ENCODE measurements at places on chromosomes 7 and 10.

- no peak for DNase-seq
Observed at GRCh38 chr10:32454148-32454547, 8.2 kb downstream of the CCDC7 start.

DNA sequence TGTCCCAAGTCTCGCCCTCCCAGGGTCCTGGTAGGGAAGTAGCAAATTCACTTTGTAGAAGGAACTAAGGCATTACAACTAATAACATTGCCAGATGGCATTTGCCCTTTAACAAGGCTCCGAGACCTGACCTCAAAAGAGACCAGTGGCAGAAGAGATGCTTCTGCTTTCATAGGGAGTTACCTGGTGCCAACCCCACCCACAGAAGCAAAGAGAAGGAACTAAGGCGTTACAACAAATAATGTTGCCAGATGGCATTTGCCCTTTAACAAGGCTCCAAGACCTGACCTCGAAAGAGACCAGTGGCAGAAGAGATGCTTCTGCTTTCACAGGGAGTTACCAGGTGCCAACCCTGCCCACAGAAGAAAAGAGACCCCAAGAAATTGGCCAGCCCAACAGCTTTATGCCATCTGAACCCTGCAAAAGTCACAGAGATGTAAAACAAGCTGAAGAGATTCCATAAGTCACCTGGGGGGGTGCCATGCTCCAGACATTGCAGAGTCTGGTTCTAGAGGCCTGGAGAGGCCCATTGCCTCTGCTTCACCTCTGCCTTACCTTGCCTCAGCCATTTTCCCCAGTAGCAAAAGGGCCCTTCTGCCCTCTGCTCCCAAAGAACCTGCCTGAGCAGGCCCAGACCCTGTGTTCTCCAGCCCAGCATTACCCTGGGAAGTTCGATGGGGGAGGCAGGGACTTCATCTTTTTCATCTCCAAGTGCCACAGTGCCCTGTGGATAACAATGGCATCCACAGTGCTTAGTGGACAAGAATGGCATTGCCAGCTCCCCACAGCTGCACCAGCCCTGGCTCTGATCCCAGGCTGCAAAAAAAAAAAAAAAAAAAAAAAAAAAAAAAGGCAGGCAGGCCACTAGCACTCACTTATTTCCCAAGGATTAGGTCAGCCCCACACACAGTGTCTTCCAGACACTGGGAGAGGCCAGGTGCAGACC is 179.5 kb upstream of the PLXNA4 start:
- DNase-seq, result no peak

GRCh38 chr10:48257407-48257961 is 17.0 kb downstream of the FRMPD2 start:
- no peak for DNase-seq

DNA sequence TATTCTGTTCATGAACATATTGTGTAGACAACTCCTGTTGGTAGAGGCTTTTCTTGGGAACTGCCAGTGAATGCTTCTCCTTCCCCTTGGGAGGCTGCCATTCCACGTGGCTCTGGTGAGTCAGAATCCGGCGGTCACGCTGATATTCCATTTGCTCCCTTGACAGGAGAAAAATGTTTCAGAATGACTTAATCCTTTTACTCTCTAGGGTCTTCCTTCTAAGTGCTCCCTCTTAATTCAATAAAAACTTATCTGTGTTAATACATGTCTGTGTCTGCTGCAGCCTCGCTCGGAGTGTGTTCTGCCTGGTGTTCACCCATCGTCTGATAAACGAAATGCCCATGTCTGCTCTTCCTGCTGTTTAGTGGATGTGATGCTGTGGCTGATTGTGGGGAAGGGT is 278.6 kb downstream of the ARHGAP12 start:
- DNase-seq, result no peak

- DNase-seq, result no peak
Observed at GRCh38 chr10:18738835-18739234, 79.6 kb downstream of the ARL5B start.

DNA sequence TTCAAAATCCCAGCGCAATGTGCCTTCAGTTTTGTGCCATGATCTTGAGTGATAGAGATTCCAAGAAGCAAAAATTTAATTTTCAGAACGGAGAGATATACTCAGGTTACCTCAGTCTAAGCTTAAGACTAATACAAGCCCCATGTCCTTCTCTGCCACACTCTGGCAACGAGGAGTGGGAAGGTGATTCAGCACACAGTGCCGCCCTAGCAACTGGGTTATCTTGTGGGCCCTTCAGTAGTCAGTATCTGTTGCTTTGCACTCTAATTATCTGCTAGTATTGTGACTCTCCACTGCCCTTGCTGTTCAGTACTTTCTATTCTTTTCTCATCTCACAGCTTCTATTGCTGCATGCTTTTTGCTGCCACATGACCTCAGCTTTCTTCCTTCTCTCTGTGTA is 39.2 kb upstream of the MKLN1 start:
- DNase-seq, result no peak

DNA sequence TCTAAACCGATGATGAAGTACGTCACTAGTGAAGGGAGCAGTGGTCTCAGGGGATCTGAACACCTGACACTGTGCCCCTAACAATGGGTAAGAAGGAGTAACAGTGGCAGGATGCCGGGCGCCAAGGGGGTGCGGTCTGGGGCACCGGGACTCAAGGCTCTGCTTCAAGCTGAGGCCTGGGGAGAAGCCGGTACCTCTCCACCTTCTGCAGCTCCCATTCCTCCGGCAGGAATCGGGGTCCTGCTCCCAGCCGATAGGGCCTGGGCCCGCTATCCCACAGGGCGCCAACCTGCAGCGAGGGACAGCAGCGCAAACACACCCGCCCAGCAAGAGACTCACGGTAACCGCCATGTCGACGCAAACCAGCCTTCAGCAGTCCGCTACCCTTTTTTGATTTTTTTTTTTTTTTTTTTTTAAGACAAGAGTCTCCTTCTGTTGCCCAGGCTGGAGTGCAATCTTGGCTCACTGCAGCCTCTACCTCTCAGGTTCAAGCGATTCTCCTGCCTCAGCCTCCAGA is 8.8 kb upstream of the CHST12 start:
- DNase-seq, result no peak

DNA sequence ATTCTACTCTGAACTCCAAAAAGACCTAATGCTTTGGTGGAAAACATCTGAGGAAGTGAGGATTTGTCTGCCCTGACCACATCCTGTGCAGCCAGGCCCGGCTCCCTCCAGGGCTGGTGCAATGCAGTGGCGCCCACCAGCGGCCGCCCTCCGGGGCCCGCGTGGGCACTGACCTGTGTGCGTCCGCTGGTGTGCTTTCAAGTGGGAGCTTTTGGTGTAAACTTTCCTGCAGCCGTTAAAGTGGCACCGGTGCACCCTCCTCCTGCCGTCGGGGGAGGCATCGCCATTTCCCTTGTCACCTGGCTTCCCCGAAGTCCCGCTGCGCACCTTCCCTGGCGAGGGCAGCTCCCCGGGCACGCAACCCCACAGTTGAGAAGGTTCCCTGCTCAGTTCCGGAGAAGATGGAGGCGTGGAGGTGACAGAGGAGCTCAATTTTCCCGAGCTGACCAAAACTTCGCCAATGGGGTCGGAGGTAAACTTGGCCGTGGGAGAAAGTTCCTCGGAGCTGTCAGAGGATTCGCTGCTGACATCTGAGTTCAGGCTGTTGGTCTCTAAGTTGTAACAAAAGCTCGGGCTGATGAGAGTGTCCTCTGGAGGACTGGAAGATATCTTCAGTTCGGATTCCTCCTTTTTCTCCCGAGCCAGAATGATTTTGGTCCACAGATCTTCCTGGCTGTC is 3.4 kb downstream of the KLF6 start:
- DNase-seq, result peak; percentile 53

GRCh38 chr7:108234971-108235450 is 104.8 kb upstream of the LAMB4 start:
- DNase-seq, result no peak

DNA sequence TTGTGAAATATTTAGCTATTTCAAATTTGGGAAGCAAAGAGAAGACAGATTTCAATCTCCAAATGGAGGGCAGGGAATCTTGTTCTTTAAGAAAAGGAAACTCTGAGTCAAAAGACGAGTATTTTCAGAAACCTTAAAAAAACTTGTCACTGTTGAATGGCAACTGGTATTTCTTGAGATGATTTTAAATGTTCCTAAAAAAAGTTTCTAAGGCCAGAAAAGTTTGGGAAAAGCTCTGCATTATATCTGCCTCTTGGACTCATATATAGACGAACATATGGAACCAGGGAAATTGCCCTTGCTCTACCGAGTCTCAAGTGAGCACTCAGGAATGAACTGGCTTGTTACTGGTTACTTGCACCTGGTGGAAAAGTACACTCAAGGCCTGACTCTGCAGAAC is 69.5 kb downstream of the ADAM22 start:
- no peak for DNase-seq

- DNase-seq, result no peak
Observed at GRCh38 chr7:100568896-100569844, 4.5 kb downstream of the SAP25 start.

DNA sequence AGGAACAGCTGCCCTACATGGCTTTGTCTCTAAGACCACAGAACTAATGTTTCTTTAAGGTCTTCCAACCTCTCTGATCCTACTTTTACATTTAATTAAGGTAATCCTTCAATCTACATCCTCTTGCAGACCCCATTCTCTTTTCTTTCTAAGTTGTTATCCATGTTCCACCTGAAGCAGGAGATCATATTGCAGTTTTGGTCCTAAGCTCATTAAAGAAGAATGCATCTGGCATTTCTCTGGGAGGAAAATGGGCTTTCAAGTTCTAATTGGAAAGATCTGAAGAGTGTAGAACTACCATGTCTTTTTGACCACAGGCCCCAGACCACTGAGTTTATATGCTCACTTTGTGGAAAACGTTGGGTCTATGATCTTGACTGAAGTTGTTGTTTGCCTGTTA is 111.2 kb downstream of the SEM1 start:
- DNase-seq, result no peak

GRCh38 chr7:85828614-85829013 is 641.8 kb upstream of the SEMA3D start:
- no peak for DNase-seq

GRCh38 chr10:131937836-131938235 is 37.0 kb downstream of the PPP2R2D start:
- no peak for DNase-seq

- DNase-seq, result no peak
Observed at GRCh38 chr7:80665526-80665925, 27.1 kb downstream of the CD36 start.

DNA sequence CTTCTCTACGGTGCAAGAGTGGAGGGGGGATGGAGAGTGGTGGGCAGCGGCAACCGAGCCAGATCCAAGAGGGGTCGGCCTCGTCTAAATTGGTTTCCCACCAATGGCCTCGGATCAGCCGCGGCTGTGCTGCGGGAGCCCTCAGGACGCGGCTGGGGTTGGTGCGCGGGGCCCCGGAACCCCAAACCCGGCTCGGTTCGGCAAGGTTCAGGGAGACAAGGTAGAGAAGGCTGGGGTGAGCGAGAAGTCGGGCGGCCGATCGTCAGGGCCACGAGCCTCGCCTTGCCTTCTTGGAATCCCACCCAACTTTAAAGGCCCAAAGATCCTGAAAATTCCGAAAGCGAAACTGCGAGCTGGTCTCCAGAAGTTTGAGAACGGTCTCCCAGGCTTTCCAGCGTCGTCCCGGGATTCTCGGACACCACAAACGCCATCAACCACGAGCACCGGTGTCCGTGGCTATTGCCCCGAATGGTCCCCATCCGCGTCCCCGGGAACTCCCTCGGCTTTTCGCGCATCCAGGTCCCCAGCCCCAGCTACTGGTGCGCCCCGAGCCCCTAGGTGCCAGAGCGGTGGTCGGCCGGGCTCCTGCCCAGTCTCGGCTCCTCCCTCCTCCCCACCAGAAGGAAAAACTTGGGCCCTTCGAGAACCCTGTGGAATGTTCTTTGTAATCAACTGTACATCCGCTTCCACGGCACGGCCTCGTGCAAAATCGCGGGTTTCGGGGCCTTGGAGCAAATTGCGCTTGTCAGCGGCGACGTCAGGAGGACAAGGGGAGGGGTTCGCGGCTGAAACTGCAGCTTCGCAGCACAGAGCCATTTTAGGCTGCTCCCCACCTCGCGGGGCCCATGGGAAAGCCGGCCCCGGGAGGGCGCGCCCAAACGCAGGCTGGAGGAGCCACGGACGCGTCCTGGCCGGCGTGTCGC is 3.2 kb downstream of the SFMBT2 start:
- DNase-seq, result no peak

- no peak for DNase-seq
Observed at GRCh38 chr7:88629559-88629958, 129.9 kb upstream of the ZNF804B start.

DNA sequence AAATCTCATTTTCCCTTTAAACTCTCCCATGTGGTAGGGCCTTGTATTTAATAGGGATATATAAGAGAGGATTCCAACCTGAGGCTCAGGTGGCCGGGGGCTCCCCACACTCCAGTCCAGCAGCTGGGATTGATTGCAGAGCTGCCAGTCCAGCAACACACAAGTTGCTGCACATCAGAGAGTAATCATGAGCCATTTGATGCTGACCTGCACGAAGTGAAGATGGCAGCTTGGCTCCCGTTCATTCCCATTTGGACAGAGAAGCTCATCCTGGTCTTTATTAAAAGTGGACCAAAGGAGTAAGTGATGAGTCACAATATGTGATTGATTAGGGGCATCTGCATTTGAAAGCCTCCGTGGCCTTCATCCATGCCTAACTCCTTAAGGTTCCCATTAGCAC is 202.4 kb downstream of the PLXNA4 start:
- no peak for DNase-seq

DNA sequence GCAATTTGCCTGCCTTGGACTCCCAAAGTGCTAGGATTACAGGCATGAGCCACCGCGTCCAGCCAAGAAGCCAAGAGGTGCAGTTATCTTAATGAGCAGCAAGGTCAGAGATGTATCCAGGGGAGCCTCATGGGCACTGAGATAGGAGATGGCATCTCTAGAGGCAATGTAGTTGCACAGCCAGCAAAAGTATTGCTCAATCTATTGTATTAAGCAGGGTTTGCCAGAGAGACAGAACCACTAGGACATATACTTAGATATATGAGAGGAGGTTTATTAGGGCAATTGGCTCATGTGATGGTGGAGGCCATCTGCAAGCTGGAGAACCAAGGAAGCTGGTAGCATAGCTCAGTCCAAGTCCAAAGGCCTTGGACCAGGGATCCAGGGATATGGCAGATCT is 16.3 kb upstream of the VPS26A start:
- no peak for DNase-seq

DNA sequence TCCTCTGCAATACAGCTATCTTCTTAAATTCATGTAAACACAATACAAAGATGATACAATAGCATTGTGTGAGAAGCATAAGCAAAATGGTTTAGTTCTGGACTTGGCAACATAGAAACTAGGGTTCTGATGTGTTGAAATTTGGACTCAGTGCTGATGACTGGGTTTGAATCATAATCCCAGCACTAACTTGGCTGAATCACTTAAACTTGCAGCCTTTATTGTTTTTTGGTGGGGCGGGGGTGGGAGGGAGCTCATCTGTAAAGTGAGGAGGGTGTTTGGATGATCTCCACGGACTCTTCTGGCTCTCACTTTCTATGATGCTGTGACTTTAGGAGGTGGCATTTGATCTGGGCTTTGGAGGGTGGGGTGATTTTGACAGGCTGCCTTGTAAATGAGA is 158.2 kb downstream of the WNT2 start:
- no peak for DNase-seq

GRCh38 chr7:137757146-137757925 is 89.4 kb downstream of the DGKI start:
- no peak for DNase-seq

Measured in T-helper 1 cell (primary cell).